ENCODE measurements at places on chromosomes 6 and 20.

DNA sequence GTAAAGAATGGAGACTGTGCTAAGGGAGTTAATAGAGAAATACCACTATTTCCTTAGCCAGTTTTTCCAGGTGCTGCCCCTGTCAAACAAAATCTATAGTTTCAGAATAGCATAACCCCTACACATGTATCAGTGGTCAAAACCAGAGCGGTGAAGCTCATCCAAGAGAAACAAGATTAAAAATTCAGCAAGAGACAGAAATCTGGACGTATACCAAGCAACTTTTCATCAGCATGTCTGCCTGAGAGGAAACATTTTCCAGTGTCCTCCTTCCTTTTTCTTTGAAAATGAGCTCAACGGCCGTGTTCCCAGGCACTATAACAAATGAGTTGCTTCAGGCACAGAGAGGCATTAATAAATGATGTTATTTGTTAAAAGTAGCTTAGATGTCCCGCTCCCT is 416.5 kb downstream of the BCKDHB start:
- no peak for DNase-seq

GRCh38 chr6:169833258-169833794 is 81.9 kb downstream of the ERMARD start:
- DNase-seq = no peak

GRCh38 chr6:76706631-76707030 is 634.2 kb upstream of the IMPG1 start:
- no peak for DNase-seq

DNA sequence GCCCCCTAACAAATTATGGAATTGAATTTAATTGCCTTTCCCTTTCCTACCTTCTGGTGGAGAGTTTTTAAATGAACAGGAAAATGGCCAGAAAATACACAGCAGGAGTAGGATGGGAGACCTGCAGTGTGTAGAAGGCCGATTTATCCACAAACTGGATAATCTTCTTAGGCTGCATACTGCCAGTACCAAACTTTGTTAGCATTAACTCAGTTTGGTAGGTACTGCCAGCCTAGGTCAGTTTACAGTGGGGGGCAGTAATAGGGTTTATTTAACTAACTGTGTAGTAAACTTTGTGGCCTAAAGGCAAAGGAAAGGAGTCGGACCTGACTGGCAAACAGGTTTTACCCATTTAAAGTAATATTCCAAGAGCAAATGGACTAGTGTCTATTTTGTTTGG is 4.6 kb downstream of the NCOA3 start:
- no peak for DNase-seq

GRCh38 chr6:85285114-85285513 is 164.8 kb upstream of the NT5E start:
- no peak for DNase-seq

DNA sequence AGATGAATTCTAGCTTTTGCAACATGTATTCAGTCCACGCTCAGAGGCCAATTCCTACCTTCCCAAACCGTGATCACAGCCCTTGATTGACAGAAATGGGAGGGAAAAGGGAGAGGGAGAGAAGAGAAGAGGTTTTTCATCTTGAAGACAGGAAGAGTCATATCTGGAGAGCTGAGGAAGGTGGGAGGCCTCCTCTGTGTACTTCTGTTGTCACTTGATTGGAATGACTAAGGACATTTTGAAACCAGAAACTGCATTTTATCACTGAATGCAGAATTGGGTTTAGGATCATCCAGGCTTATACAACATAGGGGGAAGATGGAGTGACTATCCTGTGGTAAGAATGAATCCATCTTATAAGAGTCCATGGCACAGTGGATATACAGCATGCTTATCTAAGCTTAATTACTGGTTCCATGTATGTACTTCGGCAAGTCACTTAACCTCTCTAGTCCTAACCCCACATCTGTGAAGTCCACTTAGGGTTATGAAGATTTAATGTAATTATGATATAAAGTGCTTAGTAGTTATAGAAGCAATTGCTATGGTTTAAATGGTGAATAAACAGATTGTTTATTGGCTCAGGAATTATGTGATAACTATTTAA is 144.0 kb downstream of the BCKDHB start:
- DNase-seq = no peak

- DNase-seq = no peak
Measured at GRCh38 chr6:82397962-82398692, 34.5 kb downstream of the TPBG start.

DNA sequence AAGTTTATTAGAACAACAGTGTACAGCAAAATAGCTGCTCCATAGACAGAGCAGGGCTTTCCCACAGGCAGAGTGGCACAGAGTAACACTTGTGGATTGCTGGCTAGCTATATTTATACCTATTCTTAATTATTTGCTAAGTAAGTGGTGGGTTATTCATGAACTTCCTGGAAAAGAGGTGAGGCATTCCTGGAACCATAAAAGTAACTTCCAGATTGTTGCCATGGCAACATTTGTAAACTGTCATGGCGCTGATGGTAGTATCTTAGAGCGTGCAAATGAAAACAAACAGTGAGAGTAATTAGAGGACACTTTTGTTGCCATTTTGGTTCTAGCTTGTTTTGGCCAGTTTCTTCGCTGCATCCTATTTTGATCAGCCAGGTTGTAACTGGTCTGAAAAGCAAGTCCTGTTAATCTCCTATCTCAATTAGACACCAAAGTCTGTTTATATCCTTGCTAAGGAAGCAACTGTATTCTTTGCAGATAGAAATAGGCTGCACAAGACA is 23.9 kb downstream of the DEFB114 start:
- no peak for DNase-seq

GRCh38 chr20:45782890-45783289 is 8.8 kb downstream of the WFDC3 start:
- no peak for DNase-seq

DNA sequence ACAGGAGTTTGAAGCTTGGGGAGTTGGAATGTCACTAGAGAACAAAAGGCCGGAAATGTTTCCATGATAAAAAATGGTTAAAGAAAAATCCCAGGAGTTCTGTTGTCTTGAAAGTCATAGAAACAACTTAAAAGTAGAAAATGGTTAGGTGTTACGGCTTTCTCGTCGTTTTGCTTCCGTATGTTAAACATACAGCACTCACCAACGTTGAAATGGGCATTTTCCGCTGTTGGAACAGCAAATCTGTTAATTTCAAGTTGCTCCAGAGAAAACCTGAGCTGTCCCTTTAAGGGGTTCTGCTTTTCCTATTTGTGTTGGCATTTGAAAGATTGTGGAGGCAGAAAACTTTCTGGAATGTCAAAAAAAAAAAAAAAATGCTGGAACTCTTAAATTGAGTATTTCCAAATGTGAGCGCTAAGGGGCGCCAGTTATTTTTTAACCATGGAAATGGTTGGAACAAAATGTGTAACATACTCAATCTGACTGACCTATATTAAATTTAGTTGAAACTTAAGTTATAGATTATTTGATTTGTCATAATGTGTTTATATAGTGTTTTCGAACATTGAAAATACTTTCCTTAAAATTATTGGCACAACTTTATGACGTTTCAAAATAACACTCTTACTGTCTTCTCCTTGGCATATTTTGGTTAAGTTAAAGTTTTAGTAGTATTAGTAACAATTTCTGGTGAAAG is 2.2 kb downstream of the QKI start:
- no peak for DNase-seq

GRCh38 chr20:62583424-62583920 is 58.8 kb upstream of the SLCO4A1 start:
- DNase-seq = no peak

DNA sequence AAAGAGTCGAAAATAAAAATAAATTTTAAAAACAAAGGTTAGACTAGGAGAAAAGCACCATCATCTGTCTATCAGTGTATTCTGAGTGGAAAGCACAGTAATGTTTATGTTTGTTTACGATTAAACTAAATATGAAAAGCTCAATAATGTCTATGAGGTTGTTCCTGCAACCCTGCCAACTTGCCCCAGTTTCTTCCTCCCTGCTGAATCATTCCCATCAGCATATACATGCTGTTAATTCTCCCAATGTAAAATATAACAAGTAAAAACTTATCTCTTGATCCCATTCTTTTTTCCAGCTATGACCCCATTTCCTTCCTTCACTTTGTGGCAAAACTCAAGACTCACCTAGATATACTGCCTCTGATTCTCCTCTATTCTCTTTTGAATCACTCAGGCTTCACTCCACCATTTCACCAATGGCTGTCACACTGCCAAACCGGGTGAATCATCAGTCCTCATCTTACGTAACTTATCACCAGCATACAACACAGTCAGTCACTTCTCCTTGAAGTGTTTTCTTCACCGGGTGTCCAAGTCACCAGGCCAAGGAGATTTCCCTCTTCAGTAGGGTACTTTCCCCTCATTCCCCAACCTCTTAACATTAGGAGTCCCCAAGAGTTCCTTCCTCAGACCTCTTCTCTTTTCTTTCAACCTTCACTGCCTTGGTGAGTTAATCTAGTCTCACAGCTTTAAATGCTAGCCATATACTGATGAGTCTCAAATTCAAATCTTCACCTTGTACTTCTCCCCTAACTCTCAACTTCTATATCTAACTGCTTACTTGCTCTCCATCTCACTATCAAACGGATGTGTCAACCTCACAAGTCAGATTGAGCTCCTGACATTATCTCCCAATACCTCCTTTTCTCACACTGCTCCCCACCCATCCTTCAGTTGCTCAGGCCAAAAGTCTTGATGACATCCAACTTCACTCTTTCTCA is 6.2 kb downstream of the TMEM242 start:
- DNase-seq = no peak

- no peak for DNase-seq
Measured at GRCh38 chr20:43508604-43509040, 1.1 kb downstream of the L3MBTL1 start.

- DNase-seq = no peak
Measured at GRCh38 chr20:13262671-13263360, 41.7 kb downstream of the ISM1 start.

GRCh38 chr20:3406481-3407039 is 909 bp downstream of the DNAAF9 start:
- DNase-seq = no peak

DNA sequence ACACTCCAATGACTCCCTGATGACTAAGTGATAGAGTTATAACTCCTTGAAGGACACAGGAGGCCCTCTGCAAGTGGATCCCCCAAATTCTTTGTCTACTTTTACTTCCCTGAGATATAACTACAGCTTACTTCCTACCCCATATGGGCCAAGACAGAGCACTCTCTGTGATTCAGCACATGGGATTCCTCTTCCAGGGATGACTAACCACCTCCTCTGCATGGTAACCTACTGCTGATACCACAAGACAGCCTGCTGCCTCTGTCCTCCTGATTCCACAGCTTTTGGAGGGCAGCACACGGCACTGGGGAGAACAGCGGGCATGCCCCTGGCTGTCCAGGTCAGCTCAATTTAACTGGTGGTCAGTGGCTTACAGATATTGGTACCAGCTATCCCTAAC is 675.7 kb upstream of the AGPAT4 start:
- no peak for DNase-seq

GRCh38 chr20:63361519-63362435 is 628 bp upstream of the CHRNA4 start:
- no peak for DNase-seq

DNA sequence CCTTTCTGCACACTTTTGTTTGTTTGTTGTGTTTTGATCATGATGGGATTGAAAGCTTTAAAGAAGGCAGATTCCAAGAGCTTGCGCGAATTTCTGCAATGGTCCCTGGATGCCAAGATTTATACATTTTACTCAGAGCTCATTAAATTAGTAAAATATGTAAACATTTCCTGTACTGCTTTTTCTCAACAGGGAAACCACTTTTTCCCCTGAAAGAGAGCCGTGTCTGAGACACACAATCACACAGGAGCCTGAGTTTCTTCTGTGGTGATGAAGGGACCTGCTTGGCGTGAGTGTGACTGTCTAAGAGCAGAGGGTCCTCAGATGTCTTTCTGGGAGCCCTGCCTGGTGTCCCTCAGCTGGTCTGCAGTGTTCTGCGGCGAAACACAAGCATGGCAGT is 12.1 kb upstream of the TAGAP start:
- DNase-seq = no peak

GRCh38 chr6:160489091-160489490 is 140.9 kb downstream of the SLC22A3 start:
- DNase-seq = no peak

GRCh38 chr6:147268254-147268653 is 64.0 kb downstream of the STXBP5 start:
- no peak for DNase-seq

GRCh38 chr6:123062670-123063069 is 66.6 kb downstream of the CLVS2 start:
- no peak for DNase-seq

DNA sequence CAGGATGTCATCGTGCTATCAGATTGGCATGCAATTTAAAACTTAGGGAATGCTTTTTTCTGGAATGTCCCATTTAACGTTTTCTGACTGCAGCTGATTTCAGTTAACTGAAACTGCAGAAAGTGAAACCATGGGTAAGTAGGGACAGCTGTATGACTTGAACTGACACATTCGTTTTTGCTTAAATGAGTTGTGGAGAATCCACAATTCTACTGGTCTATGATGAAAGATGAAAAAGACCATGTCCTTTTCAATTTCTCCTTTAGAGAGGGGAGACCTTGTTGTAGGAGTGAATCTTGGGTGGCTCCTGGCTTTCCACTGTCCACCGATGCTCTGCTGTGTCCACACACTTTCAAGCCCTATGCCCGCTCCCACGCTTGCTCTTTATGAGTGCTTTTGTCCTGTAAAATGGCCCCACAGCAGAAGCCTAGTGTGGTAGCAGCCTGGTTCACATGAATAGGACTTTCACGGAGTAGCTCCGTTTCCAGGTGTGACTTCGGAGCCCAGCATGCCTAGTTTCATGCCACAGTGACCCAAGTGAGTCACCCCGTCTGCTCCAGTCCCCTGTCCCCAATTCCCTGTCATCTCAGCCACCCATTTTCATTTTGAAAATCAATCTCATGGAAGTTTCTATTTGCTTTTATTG is 21.9 kb downstream of the DYNLT1 start:
- no peak for DNase-seq

DNA sequence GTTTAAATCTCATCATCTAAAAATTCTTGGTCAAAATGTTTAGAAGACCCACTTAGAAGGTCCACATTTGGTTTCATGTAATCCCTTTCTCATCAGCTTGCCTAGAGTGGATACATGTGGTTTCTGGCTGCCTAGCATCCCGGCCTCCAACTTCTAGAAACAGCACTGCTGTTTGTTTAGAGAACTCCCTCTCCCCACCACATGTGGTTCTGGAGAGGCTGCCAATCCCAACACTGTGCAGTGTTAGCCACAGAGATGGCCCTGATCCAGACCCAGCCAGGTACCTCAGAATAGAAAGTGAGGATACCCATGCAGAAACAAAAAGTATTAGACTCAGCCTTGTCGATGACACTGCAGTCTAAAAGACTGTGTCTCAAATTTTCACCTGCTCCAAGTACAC is 241.8 kb downstream of the BCKDHB start:
- DNase-seq = no peak

DNA sequence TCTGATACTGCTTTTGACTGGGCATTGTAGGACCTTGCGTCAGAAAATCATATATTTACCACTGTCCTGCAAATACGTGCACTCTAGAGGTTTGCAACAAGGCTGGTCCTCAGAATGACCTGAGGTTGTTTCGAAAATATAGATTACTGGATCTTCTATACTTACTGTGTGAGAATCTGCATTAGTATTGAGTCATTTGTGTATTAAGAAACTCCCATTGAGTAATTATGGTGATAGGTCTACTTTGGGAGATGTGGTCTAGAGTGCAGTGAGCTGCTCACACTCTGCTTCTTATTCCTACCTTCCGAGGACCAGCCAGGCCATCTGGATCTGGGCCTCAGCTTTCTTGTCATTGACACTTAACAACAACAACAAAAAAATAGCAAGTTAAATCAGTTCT is 9.6 kb downstream of the KLHL32 start:
- no peak for DNase-seq

- DNase-seq = no peak
Measured at GRCh38 chr6:169106176-169106575, 147.5 kb downstream of the THBS2 start.

- DNase-seq = no peak
Measured at GRCh38 chr6:42049948-42050296, 402 bp upstream of the TAF8 start.
